ENCODE measurements at places on chromosomes 4 and X.

- no peak for DNase-seq
Observed at GRCh38 chr4:74230902-74231499, 73.1 kb downstream of the MTHFD2L start.

GRCh38 chr4:77219266-77219665 lies 62.3 kb downstream of the CCNG2 start:
- DNase-seq, result no peak

- DNase-seq, result no peak
Observed at GRCh38 chr4:63904201-63904600, 505.0 kb downstream of the TECRL start.

GRCh38 chr4:86967073-86967472 lies 32.3 kb downstream of the AFF1 start:
- no peak for DNase-seq

DNA sequence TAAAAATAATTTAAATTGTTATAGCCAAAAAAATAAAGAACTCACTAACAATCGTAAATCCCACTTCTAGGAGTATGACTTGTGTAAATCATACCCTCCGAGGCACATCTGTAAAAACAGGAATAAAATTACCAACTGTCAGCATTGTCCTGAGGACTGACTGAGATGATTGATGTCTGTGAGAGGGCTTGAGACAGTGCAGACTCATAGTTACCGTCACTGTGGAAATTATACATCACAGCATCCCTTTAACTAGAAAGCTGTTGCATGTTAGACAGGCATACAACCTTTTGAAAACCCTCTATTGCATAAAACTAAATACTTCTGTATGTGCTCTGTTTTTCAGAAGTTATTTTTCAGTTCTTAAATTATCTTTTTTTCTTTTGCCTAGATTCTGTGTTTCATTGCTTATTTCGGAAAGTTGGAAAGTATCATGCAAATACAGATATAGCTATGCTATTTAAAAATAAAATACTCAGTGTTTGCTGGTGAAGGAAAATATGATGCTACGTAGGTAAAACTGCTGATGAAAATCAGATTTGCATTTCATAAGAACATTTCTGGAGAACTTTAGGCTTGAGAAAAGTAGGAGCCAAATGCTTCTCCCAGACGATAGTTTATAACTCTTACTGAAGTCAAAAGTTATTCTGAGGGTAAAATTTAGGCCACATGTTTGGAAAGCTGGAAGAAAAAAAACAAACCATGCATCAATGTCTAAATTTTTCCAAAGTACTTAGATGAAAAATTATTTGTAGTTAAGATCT lies 13.6 kb upstream of the RBPJ start:
- no peak for DNase-seq

GRCh38 chr4:8290701-8290970 lies 21.1 kb downstream of the HTRA3 start:
- DNase-seq, result no peak

GRCh38 chr4:78788007-78788889 lies 12.1 kb downstream of the BMP2K start:
- DNase-seq, result no peak

DNA sequence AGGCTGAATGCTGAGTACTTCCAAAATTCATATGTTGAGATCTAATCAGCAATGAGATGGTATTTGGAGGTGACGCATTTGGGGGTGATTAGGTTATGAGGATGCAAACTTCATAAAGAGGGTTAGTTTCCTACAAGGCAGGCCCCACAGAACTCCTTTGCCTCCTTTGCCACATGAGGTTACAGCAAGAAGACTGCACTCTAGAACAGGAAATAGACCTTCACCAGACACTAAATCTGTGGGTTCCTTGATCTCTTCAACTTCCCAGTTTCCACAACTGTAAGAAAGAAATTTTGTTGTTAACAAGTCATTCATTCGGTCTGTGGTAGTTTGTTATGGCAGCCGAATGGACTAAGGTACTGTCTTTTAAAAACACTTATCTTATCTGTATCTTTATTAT lies 681.9 kb upstream of the HS3ST1 start:
- no peak for DNase-seq

DNA sequence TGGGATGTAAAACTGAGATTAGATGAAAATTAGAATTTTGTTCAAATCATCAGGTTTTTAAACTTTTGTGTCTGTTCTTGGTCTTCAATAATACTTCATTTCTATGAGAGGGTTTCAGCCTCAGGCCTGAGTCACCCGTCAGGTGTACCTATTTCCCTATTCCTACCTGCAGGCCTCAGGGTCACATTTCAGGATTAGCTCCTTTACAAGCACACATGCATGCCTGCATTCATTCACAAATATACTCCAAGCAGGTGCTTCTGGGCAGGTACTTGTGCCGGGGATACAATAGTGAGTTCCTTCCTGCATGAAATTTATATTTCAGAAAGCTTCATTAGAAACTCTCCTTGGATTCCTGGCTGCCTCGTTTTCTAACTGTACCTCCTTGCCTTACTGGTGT lies 114.9 kb downstream of the SHISA3 start:
- DNase-seq, result no peak

- no peak for DNase-seq
Observed at GRCh38 chr4:25921922-25922321, 7.9 kb downstream of the SMIM20 start.
